ENCODE measurements at places on chromosomes 12 and 14. TPM values are rescaled to one million over a fixed set of nuclear protein-coding genes. Genes with fewer than 3 reads are reported as not detected.

DLK1 gene
- not detected for total RNA-seq

FOXN4 gene
- total RNA-seq: not detected

ENDOU gene
- total RNA-seq: not detected

PLA2G1B gene
- total RNA-seq: not detected

OTOGL gene
- total RNA-seq: 0.21 TPM

CCDC184 gene
- 0.75 TPM for total RNA-seq

CELA1 gene
- total RNA-seq: not detected

Measured in activated T-helper 1 cell treated with anti-CD3 and anti-CD28 coated beads, Interleukin-12 subunit alpha, Interleukin-12 subunit beta, Interleukin-2, Interleukin-4 antibody, amounts not matched to agents 30 ng/mL and 10 ng/mL and 1 ng/mL, durations not matched to agents 14 hours and 24 hours and 36 hours (primary cell).